Activated CD4-positive, alpha-beta T cell treated with anti-CD3 and anti-CD28 coated beads, Interleukin-2, Interleukin-4, amounts not matched to agents 100 ng/mL and 50 ng/mL, durations not matched to agents 16 hours and 8 hours (primary cell): ENCODE measurements at places on chromosomes 1 and 21.

DNA sequence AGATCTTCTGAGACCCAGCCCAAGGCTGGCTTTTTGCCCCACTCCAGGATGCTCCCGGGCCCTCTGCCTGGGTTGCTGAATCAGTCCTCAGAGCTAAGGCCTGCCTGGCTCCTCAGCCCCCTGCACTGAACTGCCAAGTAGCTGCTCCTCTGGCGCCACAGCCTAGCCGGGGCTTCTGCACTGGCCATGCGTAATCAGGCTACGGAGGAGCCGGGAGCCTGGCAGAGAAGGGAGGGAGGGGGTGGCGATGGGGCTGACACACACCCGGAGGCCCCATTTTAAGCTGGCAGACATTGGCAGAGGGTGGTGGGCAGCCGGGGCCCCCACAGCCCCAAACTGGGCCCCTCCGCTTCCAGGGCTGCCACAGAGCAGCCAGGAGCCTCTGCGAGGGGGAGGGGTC is 38.7 kb downstream of the ALPL start:
- DNase-seq = no peak

DNA sequence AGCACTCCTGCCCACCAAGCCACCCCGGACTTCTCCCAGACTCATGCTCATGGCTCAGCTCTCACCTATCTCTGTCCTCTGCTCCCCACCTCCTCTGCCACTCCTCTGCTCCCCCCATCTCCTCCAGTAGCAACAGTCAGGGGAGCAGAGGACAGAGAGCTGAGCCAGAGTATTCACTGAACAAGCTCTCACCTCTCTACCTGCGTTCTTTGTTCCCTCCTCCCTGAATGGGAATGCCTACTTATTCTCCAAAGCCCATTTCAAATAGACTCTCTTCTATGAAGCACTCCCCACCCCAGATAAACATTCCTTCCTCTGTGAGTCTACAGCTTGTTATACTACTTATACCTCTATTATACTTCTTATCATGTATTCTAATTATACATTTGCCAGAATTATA is 6.4 kb upstream of the EFNA1 start:
- no peak for DNase-seq

DNA sequence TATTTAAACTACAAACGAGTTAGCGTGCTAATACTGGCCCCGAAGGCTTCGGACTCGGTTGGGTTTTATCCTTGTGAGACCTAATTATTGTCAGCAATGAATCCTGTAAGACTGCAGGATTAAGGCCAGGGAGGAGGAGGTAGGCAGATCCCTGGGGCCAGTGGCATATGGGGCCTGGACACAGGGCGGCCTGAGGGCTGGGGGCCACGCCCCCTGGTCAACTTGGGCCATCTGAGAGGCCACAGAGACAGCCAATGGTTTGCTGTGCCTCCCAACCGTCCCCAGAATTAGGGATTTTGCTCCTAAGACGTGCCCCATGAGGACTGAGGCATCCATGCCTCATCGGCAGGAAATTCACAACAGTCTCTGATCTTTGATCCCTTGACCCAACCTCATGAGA is 31.1 kb upstream of the DISP3 start:
- DNase-seq = no peak

DNA sequence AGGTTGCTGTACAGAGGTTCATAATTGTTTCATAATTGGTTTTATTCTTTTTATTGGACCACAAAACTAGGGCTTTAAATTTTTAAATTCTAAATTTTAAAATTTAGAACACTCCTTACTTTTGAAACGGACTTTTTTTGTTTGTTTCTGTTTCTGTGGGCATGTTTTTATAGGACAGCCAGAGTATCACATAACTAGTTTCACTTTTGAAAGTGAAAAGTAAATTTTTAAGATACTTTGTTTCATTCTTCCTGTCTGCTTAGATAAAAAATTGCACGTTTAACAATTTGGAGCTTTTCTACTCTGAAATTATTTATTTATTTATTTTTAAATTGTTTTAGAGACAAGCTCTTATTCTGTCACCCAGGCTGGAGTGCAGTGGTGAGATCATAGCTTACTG is 29.7 kb downstream of the MDM4 start:
- no peak for DNase-seq

DNA sequence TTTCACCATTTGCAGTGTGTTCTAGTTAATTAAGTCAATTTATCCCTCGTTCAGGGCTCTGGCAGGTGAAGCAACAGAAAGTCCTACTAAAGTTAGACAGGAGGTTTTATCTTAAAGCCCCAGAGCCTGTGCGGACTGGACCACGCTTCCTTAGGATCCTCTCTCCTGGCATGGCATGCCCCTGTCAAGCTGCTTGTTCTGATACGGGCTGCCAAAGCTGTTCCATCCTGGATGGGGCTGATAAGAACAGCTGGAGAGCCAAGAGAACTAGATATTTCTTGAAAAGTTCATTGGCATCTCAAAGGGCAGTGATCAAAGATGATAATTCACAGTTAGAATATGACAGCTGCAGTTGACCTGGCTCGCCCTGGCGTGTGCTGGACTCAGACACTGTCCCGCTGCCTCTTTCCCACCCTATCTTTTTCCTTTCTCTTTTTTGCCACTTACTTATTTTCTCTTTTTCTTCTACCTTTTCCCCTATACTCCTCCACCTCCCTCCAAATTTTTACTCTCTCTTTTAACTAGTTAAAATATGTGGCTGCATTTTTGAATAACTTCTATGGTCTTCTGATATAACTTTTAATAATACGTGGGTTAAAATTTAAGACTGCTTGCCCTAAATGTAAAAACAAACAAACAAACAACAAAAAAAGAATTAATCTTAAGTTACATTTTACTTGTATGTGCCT is 96.7 kb downstream of the ABCA4 start:
- no peak for DNase-seq
